Stimulated activated CD8-positive, alpha-beta memory T cell treated with anti-CD3 and anti-CD28 coated beads, Interleukin-7, amount 100 ng/mL, for 48 hours (primary cell): ENCODE measurements at places on chromosomes 5 and 9.

DNA sequence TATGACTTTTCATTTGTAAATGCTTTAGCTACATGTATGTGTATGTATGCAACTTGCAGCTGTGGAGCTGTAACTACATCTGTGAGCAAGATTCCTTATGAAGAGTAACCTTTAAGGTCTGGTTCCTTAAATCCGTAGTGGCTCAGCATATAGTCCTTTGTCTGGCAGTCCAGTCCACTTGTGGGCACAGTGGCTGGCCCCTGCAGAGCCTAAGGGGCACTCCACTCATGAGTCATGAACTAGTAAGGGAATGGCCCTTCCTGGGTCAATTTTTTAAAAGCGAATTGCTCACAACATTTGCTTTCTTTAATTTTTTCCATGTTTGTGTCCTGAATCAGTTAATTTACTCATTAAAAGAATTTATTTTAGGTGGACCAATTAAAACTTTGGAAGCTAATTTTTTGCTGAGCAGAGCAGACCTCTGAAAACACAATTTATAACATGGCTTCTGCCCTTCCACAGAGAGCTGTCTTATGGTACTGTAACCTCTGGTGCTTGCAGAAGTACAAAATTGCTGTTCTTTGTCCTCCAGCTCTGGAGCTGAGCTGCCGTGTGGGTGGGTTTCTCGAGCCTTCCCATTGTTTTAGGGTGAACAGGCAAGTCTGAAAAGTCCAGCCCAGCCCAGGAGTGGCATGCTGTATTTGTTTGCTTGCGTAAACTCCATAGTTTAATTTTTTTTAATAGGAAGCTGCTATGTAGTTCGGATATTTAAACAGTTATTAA lies 110.1 kb downstream of the MVB12B start:
- no peak for DNase-seq

- no peak for DNase-seq
Observed at GRCh38 chr9:93316726-93317494, 133.0 kb downstream of the WNK2 start.

DNA sequence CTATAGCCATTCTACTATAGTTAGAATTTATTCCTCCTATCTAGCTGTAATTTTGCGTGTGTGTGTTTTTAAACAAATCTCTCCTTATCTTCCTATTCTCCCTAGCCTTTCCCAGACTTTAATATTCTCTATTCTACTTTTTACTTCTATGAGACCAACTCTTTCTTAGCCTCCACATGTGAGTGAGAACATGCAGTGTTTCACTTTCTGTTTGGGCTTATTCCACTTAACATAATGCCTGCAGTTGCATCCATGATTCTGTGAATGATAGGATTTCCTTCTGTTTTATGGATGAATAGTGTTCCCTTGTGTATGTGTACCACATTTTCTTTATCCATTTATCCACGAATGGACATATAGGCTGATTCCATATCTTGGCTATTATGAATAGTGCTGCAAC lies 192.3 kb upstream of the TLX3 start:
- DNase-seq = no peak

DNA sequence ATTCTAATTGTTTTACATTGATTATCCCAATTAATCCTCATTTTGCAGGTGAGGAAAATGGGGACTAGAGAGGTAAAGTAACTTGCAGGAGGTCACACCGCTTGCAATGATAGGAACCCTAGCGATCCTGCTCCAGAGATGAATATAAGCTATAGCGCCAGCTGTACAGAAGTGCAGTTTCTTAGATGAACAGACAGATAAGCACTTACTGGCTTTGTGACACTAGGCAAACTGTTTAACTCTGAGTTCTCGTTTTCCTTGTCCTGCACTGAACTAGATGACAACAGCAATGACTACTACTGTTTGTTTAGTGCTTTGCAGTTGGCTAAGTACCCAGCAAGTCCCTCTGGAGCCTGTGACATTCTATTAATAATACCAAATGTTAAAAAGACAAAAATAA lies 11.1 kb downstream of the LHX6 start:
- no peak for DNase-seq

DNA sequence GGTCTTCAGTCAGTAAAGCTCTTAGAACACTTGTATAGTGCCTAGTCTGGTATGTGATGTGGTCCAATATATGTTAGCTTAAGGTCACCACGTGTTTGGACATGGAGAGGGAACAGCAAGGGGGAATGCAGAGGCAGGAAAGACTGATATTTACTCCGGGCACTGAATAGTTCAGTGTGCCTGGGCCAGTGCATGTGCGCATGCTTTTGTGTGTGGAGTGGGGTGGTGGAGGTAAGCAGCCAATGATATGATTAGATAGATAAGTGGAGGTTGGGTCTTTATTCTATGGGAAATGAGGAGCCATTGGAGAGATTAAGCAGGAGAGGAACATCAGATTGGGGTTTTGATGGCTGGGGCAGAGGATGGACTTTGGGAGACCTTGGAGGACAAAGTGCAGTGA lies 14.0 kb downstream of the OR13J1 start:
- no peak for DNase-seq

GRCh38 chr5:150241298-150242160 lies 48.0 kb downstream of the CAMK2A start:
- no peak for DNase-seq

DNA sequence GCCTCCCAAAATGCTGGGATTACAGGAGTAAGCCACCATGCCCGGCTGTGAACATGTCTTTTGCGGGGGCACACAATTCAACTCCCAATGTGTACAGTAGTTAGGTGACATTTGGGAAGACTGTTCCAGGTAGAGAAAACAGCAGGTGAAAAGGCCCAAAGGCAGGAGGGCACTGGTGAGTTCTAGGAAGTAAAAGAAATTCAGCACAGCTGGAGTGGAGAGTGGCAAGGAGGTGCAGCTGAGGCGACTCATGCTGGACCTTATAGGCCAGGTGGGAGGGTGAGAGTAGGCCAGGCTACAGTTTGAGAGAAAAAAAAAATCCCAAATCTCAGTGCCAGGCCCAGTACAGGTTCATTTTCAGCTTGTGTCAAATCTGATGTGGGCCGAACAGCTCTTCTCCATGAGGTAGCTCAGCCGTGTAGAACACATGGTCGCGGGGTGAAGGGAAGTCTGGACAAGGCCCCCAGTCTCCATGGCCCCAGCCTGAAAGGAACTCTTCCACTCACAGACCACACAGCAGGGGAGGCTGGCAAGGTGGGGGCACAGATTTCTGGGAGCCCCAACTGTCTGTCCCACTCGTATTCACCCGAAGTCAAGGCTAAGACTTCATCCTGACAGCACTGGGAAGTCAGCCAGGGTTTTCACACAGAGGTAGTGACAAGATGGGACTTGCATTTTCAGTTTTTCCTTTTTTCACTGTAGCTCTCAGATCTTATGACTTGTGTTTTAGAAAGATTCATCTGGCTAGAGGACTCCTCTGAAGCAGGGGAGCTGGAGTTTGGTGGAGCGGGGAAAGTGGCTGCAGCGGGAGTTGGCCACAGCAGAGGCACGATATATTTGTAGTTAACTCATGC lies 4.5 kb upstream of the HNRNPAB start:
- DNase-seq = no peak

GRCh38 chr9:1057910-1058309 lies 7.8 kb downstream of the DMRT2 start:
- no peak for DNase-seq

- DNase-seq = no peak
Observed at GRCh38 chr9:13387734-13388067, 108.2 kb upstream of the MPDZ start.

GRCh38 chr5:151208481-151208914 lies 15.4 kb downstream of the CCDC69 start:
- DNase-seq = no peak

- DNase-seq = no peak
Observed at GRCh38 chr9:91008568-91008967, 206.9 kb downstream of the SYK start.

DNA sequence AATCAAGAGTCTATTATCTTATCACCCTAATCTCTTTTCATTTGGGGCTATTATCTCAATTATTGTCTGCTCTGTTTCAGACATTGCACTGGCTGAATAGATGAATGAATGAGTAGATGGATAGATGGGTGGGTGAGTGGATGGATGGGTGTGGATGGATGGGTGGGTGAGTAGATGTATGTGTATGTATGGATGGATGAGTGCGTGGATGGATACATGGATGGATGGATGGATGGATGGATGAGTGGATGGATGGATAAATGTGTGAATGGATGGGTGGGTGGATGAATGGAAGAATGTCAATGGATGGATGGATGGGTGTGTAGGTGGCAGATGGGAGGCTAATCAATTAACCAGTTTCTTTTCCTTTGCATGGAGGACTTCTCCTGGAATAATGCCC lies 301.7 kb downstream of the NSG2 start:
- no peak for DNase-seq

GRCh38 chr9:109098171-109098959 lies 21.4 kb downstream of the TMEM245 start:
- no peak for DNase-seq
